Activated naive CD8-positive, alpha-beta T cell treated with anti-CD3 and anti-CD28 coated beads, Interleukin-2, amount 50 U/mL, for 16 hours (primary cell): ENCODE measurements at places on chromosomes 3 and 15.

DNA sequence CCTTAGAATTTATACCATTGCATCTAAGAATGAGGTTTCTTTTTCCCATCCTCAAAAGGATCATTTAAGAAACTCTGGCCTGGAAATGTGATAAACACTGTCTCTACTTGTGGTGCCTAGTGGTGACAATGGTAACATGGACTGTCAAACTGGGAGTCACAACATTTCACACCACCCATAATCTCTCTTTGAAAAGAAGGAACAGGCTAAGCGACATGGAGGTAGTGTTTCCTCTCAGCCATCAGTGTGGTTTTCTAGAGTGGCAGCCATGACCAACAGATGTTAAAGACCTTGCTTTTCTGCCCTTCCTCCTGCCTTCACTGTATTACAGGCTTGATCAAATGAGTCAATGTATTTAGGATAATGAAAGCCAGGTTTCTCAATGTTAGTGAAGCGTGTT, 283.1 kb upstream of the STAC start:
- no peak for DNase-seq

DNA sequence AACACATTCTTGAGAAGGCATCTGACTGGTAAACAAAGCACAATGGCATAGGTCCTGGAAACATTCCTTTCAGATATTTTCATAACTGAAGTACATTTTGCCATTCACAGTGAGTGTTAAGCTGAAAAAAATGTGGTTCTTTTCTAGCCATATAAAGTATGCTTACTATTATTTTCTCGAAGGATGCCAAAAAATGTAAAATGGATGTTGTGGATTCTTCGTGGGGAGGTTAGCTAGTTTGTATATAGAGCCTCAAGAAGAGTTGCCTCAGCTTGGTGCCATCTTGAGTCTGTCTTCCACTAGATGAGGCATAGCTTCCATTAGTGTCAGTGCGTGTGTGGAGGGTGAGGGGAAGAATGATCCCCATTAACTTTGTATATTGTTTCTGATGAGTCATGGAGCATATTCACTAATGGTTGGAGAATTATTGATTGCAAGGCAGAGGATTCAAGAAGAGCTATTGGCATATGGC, 4.1 kb downstream of the MBNL1 start:
- DNase-seq = no peak

- peak; percentile 26 for DNase-seq
These were observed 69.7 kb downstream of the GAP43 start for GRCh38 chr3:115692887-115693524.

DNA sequence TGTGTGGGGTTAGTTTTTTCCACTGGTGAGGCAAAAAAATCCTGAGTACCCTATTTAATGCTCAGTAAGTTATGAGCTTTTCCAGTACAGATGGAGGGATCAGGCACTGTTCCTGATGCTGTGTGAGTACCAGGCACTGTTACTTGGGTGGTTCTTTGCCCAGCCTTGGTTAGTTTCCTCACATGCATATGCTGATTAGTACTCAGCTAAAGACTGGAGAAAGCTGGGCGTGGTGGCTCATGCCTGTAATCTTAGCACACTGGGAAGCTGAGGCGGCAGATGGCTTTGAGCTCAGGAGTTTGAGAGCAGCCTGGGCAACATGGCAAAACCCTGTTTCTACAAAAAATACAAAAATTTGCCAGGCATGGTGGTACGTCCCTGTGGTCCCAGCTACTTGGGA, 210.3 kb upstream of the SGO1 start:
- no peak for DNase-seq

DNA sequence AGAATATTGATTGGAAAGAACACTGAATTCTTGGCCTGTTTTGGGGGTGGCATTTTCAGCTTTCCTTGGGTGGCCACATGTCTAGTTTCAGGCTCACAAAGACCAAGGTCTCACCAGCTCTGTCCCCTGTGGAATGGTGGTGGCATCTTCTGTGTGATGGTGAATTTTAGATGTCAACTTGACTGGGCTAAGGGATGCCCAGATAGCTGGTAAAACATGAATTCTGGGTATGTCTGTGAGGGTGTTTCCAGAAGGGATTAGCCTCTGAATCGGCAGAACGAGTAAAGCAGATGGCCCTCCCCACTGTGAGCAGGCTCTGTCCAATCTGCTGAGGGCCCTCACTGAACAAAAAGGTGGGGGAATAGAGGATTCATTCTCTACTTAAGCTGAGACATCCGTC, 34.4 kb upstream of the MYZAP start:
- DNase-seq = no peak

DNA sequence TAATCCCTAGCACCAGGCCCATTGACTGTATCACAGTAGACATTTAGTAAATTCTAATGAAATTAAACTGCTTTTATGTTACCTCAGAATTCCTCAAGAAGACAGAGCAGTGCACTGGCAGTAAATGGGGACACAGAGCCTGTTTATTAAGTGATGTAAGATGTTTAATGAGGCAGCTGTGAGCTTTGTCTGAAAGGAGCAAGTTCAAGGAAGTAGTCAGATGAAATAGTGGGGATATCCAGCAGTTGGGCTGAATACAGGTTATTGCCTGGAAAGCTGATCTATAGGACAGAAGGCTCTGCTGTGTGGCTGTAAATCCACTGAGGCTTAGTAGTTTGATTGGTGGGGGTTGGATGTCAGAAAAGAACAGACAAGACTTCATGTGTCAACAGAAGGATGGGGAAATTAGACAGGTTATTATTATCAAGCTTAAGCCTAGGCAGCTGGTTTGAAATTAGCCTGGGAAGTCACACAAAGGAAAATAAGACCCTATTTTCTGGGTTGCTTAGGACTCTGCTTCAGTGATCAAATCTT, 62.2 kb downstream of the PFN2 start:
- no peak for DNase-seq

DNA sequence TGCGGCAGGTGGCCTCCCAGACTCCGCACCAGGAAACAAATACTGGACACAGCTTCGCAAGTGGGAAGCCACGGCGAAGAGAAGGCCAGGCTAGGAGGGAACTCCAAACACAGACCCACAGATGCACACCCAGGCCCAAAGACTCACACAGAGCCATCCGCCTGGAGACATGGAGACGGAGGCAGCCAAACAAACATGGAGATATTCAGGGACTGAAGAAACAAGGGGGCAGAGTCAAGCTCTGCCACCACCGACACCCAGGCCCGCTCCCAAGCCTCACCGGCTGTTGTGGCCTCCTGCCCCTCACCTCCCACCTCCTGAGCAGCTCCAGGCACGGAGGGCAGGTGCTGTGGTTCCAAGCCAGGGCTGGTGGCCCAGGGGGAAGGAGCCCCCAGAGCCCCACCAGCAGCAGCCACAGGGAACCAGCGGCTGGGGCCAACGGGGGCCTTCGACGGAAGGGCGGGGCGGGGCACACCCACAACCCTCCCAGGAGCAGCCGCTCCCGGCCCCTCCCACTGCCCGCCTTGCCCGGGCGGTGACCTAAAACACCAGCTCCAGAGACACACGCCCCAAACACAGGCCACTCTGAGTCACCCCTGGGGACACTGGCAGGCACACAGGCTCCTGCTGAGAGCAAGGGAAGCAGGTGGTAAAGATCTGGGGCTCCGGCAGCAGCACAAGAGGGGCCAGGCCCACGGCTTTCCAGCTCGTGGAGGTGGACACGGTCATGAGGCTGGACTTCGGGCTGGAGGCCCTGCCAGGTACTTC, 31.9 kb downstream of the TNK2 start:
- DNase-seq = no peak

DNA sequence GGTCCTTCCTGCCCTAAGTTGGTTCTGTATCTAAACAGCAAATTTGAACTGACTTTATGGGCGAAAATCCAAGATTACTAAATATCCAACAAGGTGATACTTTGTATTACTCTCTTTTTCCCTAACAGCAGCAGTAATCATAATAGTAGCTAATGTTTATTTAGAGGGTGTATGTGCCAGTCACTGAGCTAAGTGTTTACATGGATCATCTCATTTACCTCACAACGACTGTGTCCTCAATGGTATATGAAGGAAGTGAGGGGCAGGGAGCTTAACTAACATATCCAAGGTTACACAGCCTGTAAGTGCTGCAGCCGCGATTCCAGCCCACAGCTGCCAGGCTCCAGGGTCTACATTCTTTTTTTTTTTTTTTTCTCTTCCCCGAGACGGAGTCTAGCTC, 10.3 kb upstream of the LRRC34 start:
- no peak for DNase-seq
